ENCODE measurements at places on chromosomes 13 and 19.

- DNase-seq, result no peak
Observed at GRCh38 chr13:30504081-30504480, 38.3 kb upstream of the HMGB1 start.

DNA sequence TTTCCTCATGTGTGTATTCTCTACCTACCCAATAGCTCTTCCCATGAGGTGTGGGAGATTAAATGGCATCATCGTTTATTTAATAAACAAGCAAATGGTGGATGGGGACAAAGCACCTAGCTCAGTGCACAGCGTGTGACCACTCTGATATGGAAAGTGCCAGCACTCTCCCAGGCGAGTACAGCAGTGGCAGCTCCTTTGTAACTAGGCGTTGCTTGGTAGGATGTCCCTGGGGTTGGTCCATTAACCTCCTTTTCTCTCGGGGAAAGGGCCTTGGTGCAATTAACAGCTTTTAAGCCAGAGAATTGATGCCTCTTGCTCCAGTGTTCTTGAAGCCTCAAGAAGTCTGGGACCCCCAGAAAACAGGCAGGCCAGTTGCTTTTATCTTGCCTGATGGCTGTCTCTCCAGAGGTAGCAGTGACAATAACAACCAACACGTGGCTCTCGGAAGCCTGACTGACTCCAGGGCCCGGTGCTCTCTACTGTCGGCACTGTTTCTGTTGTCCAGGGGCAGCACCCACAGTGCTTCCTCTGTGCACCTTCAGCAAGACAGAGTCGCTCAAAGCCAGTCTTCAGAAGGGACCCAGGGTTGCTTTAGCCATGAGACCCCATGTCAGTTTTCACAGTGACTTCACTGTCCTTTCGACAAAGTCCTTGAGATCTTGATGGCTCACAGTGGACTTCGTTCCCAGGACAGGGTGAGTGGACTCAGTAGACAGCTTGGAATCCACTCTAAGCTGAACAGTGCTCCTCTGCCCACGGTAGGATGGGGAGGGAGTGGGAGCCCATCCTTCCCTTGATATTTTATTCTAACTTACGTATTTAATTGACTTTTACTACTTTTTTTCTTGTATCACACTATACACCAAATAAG is 33.9 kb upstream of the NPAS1 start:
- DNase-seq, result no peak

DNA sequence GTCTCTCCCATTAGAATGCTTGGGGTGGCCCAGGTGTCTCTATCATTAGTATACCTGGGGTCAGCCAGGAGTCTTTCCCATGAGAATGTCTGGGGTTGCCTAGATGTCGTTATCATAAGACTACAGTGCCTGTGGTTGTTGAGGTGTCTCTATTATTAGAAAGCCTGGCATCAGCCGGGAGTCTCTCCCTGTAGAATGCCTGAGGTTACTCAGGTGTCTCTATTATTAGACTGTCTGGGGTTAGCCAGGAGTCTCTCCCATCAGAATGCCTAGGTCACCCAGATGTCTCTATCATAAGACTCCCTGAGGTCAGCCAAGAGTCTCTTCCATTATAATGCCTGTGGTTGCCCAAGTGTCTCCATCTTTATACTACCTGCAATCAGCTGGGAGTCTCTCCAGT is 1541.1 kb downstream of the UQCRFS1 start:
- DNase-seq, result no peak

- DNase-seq, result no peak
Observed at GRCh38 chr13:34901572-34901971, 40.5 kb upstream of the NBEA start.

DNA sequence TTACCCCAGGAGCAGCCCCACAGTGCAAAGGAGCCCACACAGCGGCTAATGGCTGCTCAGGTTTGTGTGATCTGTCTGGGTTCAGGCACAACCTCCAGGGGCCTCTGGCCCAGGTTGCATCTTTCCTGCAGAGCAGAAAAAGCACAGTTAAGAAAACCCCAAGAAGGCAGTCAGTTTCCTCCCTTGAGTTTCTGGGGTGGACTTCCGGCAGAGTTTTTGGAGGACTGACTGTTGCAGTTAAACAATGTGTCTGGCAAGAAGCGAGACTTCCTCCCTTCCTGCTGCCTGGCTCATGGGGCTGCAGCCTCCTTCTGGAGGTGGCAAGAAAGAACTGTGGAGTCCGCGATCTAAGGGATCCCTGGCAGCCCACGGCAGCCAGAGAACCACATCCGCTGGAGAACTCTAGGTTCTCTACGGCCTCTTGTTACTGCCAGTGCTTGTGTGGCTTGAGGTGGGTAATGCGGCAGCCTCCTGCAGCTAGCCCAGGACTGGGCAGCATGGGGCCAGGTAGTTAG is 114.4 kb downstream of the ZDHHC20 start:
- no peak for DNase-seq

DNA sequence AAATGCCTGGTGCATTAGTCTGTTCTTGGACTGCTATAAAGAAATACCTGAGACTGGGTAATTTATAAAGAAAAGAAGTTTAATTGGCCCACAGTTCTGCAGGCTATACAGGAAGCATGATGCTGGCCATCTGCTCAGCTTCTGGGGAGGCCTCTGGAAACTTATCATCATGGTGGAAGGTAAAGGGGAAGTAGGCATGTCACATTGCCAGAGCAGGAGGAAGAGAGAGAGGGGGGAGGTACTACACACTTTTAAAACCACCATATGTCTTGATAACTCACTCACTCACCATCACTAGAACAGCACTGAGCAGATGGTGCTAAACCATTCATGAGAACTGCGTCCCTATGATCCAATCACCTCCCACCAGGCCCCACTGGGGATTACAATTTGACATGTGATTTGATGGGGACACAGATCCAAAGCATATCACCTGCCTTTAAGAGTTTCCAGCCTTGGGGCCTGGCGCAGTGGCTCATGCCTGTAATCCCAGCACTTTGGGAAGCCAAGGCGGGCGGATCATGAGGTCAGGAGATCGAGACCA is 219.0 kb downstream of the KATNAL1 start:
- DNase-seq, result no peak

GRCh38 chr19:54335164-54335563 is 3.8 kb downstream of the LILRA4 start:
- DNase-seq, result no peak

DNA sequence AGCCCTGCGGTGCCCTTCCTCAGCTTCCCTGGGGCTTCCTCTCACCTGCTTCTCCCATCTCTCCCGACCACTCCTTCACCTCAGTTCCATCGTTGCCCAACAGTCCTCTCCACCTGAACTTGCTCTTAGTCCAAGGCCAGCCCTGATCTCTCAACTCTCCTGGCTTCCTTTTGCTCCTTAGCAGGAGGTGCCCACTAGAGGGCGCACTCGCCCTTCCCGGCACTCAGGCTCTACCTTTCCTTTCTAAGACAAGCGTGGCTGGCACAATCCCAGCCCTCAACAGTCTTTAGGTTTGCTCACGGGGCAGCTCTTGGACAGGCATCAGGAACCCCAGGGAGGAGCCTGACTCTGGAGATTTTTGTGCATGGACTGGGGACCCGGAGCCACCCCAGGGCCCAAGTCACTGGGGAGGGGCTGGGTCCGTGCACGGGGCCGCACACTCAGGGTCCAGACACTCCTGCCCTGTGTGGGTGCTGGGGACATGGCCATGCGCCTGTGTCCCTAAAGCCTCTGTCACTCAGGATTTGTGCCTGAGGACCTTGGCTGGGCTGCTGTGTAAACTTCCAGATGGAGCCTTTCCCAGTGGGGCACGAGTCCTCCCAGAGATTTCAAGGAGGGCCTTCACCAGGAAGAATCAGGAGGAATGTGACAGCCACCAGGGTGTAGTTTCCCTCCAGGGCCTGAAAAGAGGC is 12.1 kb upstream of the CEACAM8 start:
- DNase-seq, result no peak

DNA sequence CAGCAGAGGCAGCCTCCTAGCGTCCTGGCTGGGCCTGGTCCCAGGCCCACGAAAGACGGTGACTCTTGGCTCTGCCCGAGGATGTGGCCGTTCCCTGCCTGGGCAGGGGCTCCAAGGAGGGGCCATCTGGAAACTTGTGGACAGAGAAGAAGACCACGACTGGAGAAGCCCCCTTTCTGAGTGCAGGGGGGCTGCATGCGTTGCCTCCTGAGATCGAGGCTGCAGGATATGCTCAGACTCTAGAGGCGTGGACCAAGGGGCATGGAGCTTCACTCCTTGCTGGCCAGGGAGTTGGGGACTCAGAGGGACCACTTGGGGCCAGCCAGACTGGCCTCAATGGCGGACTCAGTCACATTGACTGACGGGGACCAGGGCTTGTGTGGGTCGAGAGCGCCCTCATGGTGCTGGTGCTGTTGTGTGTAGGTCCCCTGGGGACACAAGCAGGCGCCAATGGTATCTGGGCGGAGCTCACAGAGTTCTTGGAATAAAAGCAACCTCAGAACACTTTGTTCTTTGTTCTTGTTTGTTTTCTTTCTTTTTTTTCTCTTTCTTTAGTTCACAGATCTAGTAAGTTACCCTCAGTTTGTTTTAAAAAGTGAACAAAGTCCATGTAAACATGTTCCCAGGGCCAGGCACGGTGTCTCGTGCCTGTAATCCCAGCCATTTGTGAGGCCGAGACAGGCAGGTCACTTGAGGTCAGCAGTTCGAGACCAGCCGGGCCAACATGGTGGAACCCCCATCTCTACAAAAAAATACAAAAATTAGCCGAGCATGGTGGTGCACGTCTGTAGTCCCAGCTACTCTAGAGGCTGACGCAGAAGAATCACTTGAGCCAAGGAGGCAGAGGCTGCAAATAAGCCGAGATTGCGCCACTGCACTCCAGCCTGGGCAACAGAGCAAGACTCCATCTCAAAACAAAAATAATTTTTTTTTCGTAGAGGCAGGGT is 10.2 kb downstream of the ANGPTL4 start:
- DNase-seq, result peak; percentile 66

GRCh38 chr19:5001615-5002014 is 32.7 kb downstream of the KDM4B start:
- no peak for DNase-seq

DNA sequence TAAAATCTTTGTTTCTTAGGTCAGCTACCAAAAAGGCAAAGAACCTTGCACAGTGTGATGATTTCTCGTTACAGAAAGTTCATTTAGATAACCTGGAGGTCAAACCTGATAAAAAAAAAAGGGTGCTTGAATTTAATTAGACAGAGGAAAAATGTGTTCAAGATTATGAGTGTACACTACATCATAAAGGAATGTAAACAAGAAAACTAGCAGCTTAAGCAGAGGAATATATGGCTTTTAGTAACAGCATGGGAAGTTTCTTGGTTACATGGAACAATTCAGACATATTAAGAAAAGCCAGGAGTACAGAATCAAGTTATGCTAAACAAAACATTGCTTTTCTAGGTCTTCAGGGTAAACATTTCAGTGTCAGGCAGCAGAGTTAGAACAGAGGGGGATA is 32.9 kb downstream of the ING1 start:
- no peak for DNase-seq

DNA sequence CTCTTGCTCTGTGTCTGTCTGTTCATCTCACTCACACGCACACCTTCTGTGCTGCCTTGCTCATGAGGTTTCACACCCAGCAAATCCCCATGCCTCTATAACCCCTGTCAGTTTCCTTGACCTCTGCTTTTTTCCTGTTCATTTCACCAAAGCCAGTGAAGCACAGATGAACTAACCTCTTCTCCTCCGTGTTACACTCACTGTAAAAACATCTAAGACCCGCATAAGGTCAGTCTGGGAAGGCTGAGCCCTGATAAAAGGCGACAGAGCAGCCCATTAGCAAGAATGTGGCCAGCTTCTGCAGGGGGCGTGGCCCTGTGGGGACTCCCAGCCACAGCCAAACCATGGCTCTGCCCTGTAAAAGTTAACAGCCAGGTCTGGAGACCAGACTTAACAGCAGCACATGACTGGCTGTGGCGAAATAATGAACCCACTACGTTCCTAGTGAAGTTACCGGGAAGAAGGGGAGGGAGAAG is 42.8 kb upstream of the NPAS1 start:
- peak; percentile 78 for DNase-seq

DNA sequence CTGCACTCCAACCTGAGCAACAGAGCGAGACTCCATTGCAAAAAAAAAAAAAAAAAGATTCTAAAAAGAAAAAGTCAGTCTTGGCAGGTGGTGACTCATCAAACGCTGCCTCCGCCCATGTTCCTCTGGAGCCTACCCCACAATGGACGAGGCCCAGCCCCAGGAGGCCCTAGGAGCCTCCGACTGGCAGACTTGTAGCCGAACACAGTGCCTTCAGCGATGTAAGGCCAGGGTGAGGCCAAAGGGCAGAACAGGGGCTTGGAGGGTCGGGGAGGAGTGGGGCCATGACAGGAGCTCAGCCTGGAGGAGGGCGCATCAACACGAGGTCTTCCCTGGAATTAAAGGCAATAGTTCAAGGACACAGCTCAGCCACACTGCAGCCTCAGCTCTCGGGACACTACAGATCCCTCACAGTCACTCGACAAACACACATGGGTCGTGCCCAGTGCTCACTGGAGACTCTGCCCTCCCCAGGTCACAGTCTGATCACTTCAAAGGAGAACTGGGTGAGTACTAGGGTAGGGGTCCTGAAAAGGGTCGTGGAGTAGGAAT is 5.1 kb downstream of the USE1 start:
- no peak for DNase-seq

- no peak for DNase-seq
Observed at GRCh38 chr19:38717051-38717450, 27.2 kb downstream of the CAPN12 start.

GRCh38 chr13:71291842-71292146 is 575.2 kb downstream of the DACH1 start:
- DNase-seq, result no peak

DNA sequence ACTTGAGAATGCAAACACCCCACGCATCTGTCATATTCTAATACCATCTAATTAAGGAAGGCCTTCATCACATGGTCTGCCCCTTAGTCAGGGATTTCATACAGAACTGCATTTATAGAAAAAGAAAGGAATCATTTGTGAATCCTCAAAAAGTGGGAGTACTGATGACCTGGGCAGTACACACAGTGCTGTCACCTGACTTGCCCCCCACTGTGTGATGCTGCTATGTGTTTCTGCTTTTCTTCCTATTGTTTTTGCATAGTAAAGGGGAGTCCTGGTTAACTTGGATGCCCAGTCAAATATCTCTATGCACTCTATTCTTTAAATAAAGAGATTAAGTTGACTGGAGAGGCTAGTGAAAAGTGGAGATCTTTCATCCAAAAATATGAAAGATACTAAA is 1921.2 kb upstream of the PRR20A start:
- no peak for DNase-seq

DNA sequence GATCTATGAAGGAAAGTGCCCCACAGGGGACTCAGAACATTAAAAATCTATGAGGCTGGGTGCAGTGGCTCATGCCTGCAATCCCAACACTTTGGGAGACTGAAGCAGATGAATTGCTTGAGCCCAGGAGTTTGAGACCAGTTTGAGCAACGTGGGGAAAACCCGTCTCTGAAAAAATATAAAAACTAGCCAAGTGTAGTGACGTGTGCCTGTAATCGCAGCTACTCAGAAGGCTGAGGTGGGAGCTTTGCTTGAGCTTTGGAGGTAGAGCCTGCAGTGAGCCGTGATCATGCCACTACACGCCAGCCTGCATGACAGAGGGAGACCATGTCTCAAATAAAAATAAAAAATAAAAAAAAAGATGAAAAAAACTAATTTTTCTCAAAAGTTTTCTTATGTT is 1070.6 kb downstream of the PCDH9 start:
- DNase-seq, result no peak

All from gastrocnemius medialis (tissue), 4 donors.